ENCODE measurements at places on chromosomes 2 and 18. TPM values are rescaled to one million over a fixed set of nuclear protein-coding genes. Genes with fewer than 3 reads are reported as not detected.

GRCh38 chr2:234478121-234478858 lies 18.6 kb downstream of the ARL4C start:
- no peak for DNase-seq

GRCh38 chr2:95001051-95001562 lies 24.4 kb upstream of the MAL start:
- DNase-seq, result no peak

Gene KCNE4
- total RNA-seq, result 22.0 TPM

DNA sequence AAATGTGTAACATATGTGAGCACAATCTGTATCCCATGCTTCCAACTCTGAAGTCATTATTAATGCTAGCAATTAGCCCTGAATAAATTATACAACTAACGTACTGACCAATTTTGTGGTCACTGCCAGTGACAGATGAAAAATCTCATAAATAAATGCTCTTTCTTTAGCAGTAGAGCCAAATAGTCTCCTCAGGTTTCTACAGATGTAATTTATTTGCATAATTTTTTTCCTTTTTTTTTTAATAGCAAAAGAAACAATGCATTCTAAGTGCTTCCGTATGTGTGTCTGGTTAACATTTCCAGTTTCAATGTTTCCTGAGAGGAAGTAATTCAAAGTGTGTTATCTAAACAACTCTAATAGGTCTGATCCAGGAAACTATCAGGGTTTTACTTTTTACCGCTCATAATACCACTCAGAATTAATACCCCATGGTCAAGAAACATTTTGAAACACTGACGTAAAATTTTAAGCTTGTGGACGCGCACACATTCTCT lies 108.4 kb downstream of the MEP1B start:
- DNase-seq, result no peak

DNA sequence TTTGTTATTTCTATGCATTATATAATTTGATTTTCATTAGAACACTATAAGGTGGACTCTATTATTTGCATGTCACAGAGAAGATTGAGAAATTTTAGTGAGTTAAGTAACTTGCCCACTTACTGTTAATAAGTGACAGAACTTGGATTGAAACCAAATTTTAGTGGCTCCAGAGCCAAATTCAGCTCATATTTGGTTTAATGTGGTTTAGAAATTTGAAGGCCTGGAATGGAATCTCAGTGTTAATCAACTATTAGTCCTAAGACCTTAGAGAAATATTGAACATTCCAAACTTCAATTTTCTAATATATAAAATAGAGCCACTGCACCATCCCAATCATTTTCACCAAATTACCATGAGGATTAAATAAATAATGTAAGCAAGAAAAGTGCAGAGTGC lies 281.6 kb downstream of the ZNF385B start:
- DNase-seq, result no peak

Gene FLACC1
- 1.3 TPM for total RNA-seq

Gene SERPINB2
- not detected for total RNA-seq

GRCh38 chr2:11500702-11501303 lies 33.0 kb upstream of the GREB1 start:
- no peak for DNase-seq

GRCh38 chr2:86706220-86706619 lies 13.9 kb upstream of the RMND5A start:
- no peak for DNase-seq

DNA sequence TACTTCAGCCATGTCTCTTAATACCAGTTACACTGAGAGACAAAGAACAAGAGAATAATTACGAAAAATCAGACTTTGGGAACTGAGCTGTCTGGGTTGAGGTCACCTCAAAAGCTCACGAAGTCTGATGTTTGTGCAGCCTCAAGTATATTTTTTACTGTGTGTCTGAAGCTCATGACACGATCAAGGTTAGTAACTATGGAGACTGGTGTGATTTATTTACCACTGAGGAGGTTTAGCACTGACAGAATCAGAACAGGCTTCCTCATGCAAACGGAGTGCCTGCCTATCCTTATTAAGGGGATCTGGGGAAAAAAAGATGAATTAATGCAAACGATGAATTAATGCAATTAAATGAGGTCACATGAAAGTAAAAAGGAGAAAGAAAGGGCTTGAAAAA lies 61.1 kb upstream of the RAPH1 start:
- DNase-seq, result no peak

Gene UBXN4
- 107 TPM for total RNA-seq

DNA sequence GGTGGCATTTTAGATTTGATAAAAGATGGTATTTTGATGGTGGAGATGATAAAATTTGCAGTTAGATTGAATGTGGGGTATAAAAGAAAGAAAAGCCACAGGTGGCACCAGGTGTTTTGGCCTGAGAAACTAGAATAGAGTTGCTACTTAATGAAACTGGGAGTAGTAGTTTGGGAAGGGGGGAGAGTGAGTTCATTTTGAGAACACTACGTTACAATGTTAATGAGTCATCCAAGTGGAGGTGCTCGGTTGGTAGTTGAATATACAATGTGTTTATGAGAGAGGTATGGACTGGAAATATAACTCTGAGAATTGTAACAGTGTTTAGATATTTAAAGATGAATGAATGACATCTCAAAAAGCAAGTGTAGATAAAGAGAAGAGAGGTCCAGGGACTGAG lies 26.4 kb downstream of the EPG5 start:
- no peak for DNase-seq

Gene ICA1L
- total RNA-seq, result 67.0 TPM

Gene ABCB11
- total RNA-seq, result 0.11 TPM

DNA sequence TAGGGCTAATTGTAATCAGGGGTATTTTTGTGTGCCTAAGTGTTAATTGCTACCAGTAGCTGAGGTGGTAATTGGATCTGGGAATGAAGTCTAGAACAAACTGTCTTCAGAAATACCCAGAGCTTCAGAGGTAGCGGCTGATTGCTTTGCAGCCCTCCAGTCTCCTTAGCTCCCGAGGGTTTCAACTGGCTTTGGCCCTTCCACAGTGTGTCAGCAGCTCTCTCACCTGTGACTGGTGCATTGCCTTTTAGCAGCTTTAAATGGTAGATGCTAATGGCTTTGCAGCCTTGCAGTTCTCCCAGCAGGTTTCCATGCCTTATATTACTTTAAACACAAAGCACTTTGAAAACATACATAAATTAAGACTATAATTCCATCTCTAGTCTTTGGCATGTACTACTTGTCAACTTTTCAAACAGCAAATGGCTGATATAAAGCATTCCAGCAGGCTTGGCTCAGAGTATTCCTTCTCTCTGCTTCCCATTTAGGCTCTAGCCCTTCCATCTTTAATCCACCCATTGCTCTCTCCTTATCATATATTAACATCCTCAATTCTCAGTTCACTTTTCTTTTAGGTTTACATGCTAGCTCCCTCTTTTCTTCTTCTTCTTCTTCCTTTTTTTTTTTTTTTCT lies 156.4 kb upstream of the GALNT13 start:
- DNase-seq, result no peak

Gene RAB6D
- total RNA-seq, result 0.21 TPM

- DNase-seq, result no peak
Observed at GRCh38 chr2:2642906-2643890, 312.1 kb upstream of the MYT1L start.

DNA sequence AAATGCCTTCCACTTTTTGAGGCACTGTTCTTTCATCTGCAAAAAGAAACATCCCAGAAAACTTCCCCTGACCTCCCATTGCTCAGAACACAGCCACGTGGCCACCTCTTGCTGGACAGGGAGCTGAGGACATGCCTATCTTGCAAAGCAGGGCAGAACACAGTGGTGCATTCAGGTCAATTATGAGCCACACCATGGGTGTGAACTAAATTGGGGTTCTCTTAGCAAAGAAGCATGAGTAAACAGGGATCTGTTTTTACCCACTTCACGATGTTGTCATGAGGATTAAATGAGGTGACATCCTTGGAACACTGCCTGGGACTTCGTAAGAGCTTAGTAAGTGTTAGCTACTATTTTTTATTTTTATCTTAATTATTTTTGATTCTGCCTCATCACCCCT lies 25.1 kb downstream of the BMP10 start:
- no peak for DNase-seq

Gene ABCG8
- total RNA-seq, result not detected

- DNase-seq, result no peak
Observed at GRCh38 chr2:218161644-218162043, 5.1 kb downstream of the CXCR1 start.

DNA sequence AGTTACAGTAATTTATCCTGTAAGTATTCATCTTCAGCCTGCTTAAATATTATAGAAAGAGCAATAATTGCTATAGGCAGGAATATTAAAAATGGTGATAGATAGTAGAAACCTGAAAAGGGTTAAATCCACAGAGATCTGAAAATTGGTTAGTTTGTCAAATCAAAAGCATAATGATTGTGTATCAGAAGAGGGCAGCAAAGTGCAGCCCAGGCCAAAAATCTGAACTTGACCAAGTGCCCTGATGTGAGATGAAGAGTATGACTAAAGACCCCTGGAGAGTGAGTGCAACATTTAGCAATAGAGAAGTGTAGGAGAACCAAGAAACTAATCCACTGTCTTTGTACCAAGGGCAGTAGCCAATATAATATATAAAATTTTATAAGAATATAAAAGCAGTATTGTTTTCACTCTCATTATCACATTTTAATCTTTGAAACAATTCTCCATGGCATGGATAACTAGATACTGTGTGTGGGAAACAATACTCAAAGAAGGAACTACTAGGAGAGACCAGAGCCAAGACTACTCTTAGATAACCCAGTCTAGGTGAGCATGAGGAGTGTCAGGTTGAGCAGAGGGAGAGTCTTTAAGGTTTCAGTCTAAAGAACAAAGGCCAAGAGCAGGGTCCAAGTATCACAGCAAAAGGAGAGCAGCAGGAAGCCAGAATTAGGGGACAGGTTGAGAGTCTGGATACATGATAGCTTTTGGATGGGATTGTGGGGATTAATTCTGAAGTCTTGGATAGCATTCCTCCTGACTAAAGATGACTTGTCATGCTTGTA lies 148.7 kb downstream of the CALCRL start:
- no peak for DNase-seq

DNA sequence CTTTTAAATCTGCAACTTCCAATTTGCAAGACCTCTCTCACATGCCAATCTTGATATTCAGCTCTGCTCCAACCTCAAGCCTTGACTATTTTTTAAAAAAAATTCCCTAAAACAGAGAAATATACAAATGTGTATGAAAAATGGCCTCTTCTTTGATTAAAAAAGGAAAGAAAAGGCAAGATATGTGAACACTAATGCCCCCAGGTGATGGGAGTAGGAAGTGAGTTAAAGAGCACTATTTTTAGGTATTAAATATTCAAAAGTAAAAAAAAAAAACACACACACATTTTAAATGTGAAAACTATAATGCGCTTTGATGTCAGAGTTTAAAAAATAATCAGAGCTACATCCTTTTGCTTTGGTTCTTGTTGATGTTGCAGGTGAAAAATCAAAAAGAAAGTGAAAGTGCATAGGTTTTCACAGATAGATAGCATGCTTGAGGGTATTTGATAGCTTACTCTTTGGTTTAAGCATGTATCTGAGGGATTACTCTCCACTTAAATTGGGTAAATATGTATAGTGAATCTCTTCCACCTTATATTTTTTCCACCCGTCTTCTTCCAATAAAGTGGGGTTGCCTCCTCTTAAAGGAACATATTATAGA lies 406.0 kb upstream of the POU3F3 start:
- DNase-seq, result no peak

DNA sequence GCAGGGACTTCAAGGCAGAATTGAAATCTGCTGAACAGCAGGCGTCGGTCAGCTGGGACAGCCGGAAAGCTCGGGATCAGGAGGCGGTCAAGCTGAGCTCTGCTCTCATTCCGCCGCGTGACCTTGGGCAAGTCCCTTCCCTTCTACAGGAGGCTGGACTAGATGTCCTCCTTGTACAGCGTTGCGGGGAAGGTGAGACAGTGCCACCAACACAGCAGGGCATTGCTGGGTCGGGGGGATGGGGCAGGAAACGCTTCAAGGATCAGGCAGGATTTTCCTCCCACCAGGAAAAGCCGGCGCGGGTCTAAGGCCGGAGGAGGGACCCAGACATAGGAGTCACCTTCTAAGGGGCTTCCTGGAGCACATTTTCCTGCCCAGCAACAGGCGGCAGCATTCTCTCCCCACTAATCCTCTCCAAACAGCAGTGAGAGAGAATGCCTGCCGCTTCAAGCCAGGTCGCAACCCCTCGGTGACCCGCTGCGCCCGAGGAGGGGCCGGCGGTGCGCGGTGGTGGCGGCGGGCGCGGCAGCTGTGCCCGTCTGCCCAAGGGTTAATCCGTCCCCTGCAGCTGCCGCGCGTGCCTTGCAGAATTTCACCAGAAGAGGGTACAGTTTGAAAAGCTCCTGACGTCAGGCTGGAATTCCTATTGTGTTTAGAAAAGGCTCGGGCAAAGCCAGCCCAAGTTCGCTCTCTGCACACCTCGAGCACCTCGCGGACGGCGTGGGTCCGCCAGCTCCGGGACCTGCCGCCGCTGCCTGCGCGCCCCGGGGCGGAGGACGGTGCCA lies at the start of gene KCNF1:
Gene KCNF1, plus strand, starts transcription at position 644 of the 785 bp plus-strand sequence. CDS start 493 bp downstream, outside the sequence.
- peak; percentile 49 for DNase-seq

DNA sequence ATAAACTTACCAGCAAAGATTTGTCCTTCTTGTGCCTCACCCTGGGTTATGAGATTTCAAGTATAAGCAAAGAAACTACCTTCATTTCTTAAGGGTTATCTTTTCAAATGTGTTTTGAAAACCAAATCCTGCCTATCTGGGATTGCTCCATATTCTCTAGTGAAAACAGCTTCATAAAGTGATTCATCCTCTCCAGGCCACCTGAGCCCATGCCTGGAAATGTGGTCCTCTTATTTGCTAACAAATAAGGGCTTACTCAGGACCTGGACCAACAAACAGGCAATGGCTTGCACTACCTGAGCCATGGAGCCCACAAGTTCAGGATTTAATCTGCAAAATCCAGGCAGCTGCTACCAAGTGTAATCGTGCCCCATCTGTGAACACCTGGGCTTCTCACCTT lies 234.4 kb upstream of the RBBP8 start:
- no peak for DNase-seq

Gene WNT10A
- total RNA-seq, result 1.9 TPM

Gene TMX3
- total RNA-seq, result 97.6 TPM

Gene EMILIN1
- 122 TPM for total RNA-seq

Gene SOS1
- total RNA-seq, result 92.6 TPM

Gene SH3RF3
- 3.6 TPM for total RNA-seq

DNA sequence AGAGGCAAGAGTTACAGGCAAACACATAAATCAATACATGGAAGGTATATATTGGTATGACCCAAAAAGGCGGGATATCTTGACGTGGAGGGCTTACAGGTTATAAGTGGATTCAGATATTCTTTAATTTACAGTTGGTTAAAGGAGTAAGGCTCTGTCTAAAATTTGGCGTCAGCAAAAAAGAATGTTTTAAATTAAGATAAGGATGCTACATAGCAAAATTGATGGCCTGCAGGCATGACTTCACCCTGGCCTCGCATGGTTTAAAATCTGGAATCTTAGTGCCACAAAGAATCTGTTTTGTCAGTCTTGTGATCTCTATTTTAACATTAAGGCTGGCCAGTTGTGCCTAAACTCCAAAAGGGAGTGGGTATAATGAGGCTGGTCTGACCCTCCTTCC lies 58.4 kb upstream of the REL start:
- DNase-seq, result no peak

GRCh38 chr18:32301976-32302743 lies 112.3 kb downstream of the MEP1B start:
- DNase-seq, result no peak

Data from urinary bladder (tissue), 4 donors.